ENCODE measurements at places on chromosomes 2 and 18.
A peak's percentile ranks its signal among the peaks of the same experiment; 100 is the strongest.

DNA sequence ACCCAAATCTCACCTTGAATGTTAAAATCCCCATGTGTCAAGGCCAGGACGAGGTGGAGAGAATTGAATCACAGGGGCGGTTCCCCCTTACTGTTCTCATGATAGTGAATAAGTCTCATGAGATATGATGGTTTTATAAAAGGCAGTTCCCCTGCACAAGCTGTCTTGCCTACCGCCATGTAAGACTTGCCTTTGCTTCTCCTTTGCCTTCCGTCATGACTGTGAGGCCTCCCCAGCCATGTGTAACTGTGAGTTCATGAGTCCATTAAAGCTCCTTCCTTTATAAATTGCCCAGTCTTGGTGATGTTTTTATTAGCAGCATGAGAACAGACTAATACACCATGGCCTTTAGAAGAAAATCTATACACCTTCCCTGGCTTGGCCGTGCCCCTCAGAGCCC is 7.4 kb upstream of the MBP start:
- DNase-seq, result no peak

- DNase-seq, result no peak
These were observed 148.1 kb downstream of the PRPF40A start for GRCh38 chr2:152569186-152569585.

GRCh38 chr2:152051436-152051835 is 47.4 kb downstream of the CACNB4 start:
- DNase-seq, result no peak

- DNase-seq, result no peak
These were observed 221.6 kb downstream of the NCKAP5 start for GRCh38 chr2:133346654-133347053.

DNA sequence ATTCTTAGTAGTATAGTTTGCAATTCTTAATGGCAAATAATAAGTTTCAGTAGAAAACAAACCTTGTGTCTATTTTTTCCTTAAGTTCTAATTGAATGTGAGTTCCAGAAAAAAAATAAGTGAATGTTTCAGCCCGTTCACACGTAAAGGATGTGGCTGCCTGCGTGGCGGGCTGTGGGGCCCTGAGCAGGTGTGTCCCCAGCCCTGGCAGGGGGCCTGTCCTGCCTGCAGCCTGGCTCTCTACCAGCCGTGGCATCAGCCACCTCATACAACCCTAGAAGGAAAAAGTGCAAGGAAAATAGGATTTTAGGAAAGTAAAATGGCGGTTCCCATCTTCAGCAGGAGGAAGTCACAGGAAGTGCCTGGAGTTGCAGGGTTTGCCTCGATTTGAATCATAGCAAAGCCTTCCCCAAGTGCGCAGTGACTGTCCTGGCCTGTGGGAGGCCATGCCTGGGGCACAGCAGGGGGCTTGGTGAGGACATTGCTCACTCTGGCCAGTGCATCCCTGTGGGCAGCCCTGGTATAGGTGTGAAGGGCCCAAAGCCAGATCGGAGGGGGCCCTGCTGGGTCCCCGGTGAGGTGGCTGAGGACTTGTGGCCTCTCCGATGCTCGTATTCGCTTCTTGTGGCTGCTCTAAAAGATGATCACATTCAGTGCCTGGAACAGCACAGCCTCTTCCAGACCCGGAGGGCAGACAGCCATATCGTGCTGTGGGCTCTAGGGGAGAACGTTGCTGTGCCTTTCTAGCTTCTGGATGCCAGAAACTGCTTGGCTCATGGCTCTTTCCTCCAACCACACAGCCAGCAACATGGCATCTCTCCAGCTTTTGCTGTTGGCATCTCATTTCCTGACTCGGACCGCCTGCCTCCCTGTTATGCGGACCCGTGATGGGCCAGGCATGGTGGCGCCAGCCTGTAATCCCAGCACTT is 12.6 kb downstream of the DTYMK start:
- DNase-seq, result no peak

- no peak for DNase-seq
These were observed 2.2 kb downstream of the COL5A2 start for GRCh38 chr2:189177251-189177840.

GRCh38 chr2:69950241-69950640 is 11.2 kb downstream of the ASPRV1 start:
- no peak for DNase-seq

DNA sequence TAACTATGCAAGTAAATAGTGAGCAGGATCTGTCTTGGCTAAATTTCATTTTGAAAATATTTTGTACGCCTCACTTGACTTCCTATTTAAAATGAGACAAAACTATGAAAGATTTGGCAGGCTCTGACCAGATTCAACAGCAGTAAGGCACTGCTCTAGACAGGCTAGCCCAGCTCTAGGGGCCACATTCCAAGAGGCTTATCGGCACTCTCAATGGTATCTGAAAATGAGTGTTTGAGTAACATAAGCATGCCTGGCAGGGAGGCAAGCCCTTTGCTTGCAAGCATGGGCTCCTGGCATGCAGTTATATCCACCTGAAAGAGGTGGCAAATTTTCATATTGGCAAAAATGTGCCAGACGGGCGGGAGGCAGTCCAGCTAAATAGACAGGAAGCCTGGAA is 10.5 kb downstream of the CAPN13 start:
- DNase-seq, result peak; percentile 69

DNA sequence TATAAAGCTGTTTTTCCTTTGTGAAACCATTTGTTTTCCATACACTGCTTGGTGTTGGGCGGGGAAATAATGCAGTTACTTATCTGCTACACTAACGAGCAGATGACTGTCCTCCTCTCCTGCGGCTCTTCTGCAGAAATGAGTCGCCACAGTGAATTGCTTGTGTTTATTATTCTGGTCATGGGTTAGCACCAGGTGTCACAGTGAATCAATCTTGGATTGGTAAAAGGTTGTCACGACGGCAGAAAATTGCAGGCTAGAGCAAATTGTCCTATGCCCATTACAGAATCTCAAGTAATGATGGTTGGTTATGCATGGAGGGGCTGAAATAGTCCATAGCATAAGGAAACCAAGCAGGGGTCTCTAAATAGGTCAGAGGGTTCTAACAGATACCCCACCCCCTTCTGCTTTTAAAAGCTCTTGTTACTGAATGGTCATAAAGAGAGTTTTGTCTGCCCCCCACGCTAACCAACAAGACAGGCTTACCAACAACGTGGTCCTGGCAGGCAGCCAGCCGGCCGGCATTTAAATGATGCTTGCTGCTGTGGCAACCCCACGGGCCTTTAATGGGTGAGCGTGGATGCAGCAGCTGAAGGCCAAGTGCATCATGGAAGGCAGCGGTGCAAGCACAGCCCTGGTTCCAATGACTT is 29.5 kb downstream of the RAB31 start:
- DNase-seq, result peak; percentile 77

- DNase-seq, result no peak
These were observed 179.8 kb downstream of the SEPTIN10 start for GRCh38 chr2:109433926-109434325.

DNA sequence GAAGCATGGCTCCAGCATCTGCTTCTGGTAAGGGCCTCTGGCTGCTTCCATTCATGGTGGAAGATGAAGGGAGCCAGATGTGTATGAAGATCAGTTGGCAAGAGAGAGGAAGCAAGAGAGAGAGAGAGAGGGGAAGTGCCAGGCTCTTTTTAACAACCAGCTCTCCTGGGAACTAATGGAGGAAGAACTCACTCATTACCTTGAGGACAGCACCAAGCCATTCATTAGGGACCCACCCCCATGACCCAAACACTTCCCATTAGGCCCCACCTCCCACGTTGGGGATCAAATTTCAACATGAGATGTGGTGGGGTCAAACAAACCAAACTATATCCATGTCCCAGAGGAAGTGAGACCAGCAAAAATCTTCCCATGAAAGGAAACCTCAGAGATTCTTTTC is 124.8 kb upstream of the SIX2 start:
- DNase-seq, result no peak

GRCh38 chr2:166042768-166043390 is 84.9 kb downstream of the SCN1A start:
- DNase-seq, result no peak

GRCh38 chr2:166304656-166305055 is 71.1 kb downstream of the SCN9A start:
- DNase-seq, result no peak

GRCh38 chr2:3141696-3142095 is 235.9 kb downstream of the EIPR1 start:
- no peak for DNase-seq

GRCh38 chr18:52341608-52342381 is 1.8 kb downstream of the DCC start:
- DNase-seq, result peak; percentile 71

DNA sequence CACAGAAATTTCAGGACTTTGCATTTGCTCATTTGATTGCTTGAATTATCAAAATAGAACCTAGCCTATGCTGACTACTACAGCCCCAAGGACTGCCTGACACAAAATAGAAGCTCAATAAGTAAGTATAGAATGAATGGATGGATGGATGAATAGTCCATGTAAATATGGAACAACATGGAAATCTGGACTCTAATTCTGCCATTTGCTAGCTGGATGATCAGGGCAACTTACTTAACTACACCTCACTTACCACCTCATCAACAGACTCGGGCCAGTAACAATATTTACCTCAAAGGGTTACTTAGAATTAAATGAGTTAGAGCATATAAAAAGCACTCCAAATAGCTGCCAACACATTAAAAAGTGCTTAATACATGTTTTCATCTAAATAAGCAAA is 50.6 kb downstream of the NBAS start:
- DNase-seq, result no peak

GRCh38 chr18:33495278-33495677 is 54.8 kb upstream of the CCDC178 start:
- DNase-seq, result peak; percentile 70

DNA sequence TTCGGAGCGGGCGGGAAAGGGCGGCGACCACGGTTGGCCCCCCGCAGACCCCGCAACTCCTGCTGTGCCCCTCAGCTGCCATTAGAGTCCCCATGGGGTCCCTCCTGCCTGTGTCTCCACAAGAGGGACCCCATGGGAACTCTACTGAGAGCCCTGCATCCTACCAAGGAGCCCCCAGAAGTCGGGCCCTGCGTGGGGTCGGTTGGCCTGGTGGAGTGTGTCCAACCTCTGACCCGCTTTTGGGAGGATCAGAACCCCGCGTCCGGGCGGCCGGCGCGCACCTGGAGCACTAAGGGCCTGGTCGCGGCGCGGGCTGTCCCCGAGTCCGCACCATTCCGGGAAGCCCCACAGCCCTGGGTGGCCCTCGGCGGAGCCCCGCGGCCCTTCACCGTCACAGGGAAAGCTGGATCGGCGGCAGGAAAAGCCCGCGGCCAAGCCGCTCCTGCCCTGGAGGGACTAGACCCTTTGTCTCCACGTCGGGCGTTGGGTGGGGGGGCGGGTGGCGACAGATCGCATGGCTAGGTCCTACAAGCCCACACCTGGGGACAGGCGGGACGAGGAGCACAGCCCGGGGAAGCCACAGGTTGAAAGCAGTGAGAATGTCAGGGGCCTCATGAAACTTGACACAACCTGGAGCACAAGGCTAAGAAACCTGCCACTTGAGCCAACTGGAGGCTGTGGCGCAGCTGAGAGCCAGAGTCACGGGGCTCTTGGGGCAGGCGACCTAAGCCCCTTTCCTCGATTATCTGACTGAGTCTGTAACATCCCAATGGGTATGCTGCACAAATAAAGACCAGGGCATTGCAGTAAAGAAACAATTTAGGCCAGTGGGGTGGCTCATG is 11.2 kb upstream of the CXXC1 start:
- DNase-seq, result no peak

DNA sequence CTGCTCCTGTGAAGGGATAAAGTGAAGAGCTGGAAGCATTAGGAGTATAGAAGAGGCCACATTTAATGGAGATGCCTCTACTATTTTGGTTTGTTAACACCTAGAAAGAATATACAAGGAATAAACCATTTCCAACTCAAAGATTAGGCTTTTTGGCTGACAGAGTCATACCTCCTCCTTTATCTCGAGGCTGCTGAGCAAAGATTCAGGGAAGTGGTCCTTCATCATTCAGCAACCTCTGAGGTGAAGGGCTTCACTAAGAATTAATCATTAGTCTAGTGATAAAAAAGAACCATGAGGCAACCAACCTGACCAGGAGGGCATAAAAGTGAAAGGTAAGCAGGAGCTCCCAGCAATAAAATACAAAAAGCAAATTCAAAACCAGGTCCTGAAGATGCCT is 25.8 kb downstream of the AAK1 start:
- DNase-seq, result peak; percentile 16

GRCh38 chr2:11805920-11806319 is 59.5 kb downstream of the LPIN1 start:
- no peak for DNase-seq

- DNase-seq, result peak; percentile 70
These were observed 187.9 kb downstream of the BCL11A start for GRCh38 chr2:60365556-60365955.

DNA sequence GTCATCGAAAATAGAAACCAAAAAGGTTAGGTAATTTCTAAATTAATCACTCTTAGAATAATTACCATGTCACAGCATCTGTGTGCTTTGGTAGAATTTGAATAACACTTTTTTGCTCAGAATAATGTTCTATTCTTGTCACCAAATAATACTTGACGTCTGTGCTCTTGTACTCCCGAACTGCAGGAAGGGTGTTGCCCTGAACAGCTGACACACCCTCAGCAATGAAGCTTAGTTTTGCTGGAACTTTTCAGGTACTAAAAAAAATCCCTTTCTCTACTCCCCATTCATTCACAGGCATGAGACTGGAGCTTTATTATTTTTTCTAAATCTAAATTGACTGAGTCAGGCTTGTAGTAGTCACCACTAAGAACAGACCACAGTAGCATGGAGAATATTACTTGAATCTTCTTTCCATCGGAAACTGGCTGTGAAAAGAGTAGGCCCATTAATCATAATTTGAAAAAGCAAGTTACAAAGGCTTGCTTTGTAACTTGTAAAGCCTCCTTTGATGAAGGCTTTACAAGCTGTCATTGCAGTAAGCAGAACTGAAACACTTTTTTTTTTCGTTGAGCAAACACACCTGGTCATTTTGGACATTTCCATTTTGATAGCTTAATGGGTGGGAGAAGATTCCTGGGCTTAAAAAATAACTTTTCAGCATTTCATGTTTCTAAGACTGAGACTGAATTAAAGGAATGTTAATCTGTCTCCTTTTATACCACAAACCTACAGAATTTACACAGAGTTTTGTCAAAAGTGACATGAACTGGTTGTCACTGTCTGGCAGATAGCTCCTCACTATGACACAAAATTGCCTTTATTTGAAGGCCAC is 70.3 kb upstream of the PELI1 start:
- no peak for DNase-seq

GRCh38 chr2:69693059-69693774 is 48.7 kb upstream of the ANXA4 start:
- no peak for DNase-seq

DNA sequence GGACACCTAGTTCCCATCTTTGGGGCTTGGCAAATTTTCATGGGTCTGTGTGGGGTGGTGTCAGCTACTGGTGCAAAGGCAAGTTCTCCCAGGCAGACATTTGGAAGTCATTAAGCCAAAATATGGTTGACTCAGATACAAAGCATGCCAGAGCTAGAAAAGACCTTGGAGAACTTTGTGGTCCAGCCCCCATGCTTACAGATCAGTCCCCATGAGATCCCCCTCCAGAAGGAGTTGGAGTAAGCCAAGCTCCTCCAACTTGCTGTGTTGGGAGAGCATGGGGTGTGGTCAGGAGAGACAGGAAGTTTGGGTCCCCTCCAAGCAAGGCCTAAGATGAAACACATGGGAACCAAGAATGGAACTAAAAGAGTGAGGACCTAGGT is 224.5 kb downstream of the CYP26B1 start:
- DNase-seq, result no peak
